SJSA1 (cell line): ENCODE measurements at places on chromosomes 3 and 15.

GRCh38 chr15:39586387-39587095 is 5.7 kb downstream of the THBS1 start:
- peak; percentile 28 for DNase-seq

DNA sequence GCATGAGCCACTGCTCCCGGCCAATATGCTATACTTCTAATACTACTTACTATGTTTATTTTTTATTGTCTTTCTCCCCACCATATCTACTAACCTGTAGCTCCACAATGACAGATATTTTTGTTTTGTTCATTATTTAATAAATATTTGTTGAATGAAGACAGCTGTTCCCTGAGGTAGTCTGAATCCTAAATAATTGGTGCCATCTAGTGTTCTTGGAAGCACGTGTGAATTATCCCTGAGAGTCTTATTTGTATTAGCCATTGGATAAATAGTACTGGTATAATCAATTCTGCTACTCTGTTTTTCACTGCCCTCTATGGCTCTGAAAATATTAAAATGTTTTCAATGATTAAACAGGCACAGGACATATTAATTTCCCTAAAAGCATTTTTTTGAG is 5.6 kb upstream of the APPL1 start:
- no peak for DNase-seq

- DNase-seq: no peak
These were observed 14.2 kb upstream of the TMEM158 start for GRCh38 chr3:45240292-45240691.

GRCh38 chr3:171251835-171252234 is 208.4 kb downstream of the TNIK start:
- no peak for DNase-seq

DNA sequence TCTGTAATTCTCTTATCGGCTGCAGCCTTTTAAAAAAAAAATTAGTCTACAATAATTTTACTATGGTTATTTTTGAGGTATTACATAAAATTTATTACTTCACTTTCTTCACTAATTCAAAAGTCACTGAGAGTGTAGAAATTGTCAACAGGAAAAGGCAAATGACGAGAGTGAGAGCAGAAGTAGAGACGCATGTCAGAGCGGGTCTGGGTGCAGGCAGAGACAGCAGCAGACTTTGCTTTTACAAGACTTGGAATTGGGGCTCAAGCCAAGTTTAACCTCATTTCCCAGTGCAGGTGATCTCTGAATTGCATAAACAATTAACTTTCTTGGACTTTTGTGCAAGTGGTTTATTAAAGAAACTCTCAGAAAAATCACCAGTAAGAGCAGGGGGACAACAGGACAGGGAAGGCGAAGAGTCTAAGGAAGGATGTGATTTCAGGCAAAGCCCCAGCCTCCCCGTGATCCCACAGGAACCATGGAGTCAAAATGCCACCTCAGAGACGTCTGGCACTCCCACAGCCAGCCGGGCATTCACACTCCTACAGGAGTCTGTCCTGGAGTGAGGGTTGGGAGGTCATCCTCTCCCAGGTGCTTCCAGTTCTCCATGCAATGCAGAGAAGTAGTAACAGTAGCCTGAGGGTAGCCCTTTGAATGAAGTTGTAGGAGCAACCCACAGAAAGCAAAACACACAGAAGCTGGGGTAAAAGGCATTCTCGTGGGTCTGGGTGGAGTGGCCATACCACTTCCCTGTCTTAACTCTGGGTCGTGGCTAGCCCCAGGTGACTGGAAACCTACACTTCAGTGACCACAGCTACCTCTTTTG is 274.0 kb upstream of the TGFBR2 start:
- DNase-seq: no peak

- DNase-seq: peak; percentile 81
These were observed 8.1 kb downstream of the FAM131A start for GRCh38 chr3:184345317-184346144.

DNA sequence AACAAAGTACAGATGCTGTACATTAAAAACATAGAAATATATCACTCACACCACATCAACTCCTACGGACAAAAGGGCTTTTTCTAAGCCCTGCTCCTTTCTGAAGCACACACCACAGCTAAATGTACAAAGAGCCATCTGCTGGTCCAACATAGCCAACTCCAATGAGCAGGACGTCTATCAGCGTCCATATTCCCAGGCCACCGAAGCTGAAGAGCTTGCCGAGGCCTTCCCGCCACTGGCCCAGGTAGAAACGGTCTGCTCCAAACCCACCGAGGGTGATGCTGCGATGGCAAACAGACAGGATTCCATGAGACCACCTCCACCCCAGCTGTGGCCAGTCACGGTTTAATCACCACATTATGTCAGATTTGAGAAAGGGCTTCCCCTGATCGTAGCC is 9.8 kb downstream of the TM2D3 start:
- no peak for DNase-seq
